Stimulated activated CD8-positive, alpha-beta memory T cell treated with anti-CD3 and anti-CD28 coated beads, Interleukin-4, amount 100 ng/mL, for 1 hour (primary cell): ENCODE measurements at places on chromosomes 1 and 21.

- DNase-seq: no peak
Measured at GRCh38 chr1:118104951-118105350, 80.1 kb downstream of the SPAG17 start.

DNA sequence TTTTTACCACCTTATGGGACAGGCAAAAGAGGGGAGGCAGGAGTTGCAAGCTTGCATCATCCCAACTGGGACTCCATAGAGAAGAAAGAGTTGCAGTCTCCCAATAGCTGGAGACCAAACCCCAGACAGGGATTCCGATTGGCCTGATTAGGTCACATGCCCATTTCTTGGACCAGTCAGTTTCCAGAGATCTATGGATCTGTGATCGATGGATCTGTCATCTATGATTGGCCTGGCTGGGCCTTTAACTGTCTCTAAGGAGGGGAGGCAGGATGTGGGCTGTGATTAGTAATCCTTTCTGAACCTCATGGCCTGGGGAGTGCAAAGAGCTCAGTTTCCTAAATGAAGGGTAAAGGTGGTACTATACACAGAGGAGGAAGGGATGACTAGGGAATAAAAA, 252.1 kb downstream of the MATN1 start:
- DNase-seq: no peak

DNA sequence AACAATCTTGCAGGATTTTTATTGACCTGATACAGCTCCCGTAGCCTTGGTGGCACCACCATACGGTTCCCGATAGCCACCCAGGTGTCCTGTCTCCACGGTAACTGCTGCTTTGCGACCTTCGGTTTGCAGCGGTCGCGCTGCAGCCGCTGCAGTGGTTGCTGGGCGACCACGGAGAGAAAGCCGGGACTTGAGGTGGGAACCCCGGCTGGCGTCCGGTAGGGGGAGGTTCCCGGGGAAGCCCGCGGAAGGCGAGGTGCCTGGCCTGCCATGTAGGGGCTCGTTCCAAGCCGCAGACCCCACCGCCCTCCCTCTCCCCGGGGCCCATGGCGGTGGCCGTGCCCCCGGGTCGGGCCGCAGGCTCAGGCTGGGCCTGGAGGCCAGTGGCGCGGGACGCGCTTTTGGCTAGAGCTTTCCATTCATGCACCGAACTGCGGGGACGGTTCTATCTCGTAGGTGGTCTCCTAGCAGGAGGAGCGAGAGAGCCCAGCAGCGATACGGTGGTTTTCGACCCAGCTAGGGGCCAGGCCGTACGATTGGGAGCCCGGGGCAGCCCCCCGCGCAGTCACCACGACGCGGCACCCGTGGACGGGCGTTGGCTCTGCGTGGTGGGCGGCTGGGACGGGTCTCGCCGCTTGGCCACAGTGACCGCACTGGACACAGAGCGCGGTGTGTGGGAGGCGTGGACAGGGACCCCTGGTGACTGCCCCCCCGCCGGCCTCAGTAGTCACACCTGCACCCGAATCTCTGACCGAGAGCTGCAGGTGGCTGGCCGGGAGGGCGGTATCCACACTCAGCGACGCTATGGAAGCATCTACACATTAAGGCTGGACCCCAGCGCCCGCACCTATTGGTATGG, at the start of gene KLHDC9:
Gene KLHDC9 (plus strand): TSS at position 152 of the 859 bp plus-strand sequence. CDS start 175 bp downstream, at position 327.
- peak; percentile 29 for DNase-seq

DNA sequence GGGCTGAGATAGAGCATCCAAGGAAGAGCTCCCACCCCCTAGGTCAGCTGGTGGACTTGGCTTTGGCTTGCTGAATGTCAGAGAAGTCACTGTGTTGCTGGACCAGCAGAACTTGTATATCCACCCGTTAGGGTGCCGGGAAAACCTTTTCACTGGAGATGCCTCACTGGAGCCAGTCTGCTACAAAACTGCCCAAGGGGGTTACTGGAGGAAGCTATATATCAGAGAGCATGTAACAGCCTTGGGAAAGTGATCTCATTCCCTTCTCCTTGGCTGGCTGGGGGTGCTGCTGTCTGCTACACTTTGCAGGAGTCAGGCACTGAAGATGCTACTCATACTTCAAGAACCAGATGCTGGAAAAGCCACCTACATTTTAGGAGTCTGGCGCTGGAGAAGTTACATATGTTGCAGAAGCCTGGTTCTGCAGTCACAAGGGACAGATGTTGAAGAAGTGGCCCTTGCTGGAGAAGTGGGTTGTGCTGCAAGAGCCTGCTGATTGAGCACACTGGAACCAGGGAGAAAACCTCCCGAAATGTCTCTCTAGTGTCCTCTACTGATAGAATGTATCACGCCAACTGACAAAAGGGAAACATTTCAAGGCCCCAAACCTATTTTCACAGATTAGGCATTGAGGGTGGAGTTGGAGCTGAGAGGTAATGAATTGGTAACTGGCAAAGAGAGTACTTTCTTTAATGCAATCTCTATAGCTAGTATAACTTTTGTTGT, 250.6 kb downstream of the SPATA17 start:
- no peak for DNase-seq

DNA sequence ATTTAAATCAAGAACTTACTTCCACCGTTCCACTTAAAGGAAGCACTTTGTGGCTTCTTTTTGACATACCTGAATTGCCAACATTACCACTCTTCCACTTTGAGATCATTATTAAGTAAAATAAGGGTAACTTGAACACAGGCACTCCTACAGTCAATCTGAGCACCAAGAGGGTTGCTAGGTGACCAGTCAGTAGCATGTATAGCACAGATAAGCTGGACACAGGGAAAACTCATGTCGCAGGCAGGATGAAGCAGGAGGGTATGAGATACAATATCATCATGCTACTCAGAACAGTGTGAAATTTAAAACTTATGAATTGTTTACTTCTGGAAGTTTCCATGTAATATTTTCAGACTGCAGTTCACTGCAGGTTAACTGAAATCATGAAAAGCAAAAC, 47.0 kb upstream of the RAP1GAP start:
- no peak for DNase-seq

DNA sequence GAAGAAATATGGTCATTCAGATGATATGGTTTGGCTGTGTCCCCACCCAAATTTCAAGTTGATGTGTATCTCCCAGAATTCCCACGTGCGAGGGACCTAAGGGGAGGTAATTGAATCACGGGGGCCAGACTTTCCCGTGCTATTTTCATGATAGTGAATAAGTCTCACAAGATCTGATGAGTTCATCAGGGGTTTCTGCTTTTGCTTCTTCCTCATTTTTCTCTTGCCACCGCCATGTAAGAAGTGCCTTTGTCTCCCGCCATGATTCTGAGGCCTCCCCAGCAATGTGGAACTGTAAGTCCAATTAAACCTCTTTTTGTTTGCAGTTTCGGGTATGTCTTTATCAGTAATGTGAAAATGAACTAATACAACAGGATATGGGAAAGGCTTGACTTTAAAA, 1.4 kb upstream of the DPM3 start:
- no peak for DNase-seq

- DNase-seq: peak; percentile 24
Measured at GRCh38 chr1:175338387-175339135, 146.0 kb upstream of the KIAA0040 start.

DNA sequence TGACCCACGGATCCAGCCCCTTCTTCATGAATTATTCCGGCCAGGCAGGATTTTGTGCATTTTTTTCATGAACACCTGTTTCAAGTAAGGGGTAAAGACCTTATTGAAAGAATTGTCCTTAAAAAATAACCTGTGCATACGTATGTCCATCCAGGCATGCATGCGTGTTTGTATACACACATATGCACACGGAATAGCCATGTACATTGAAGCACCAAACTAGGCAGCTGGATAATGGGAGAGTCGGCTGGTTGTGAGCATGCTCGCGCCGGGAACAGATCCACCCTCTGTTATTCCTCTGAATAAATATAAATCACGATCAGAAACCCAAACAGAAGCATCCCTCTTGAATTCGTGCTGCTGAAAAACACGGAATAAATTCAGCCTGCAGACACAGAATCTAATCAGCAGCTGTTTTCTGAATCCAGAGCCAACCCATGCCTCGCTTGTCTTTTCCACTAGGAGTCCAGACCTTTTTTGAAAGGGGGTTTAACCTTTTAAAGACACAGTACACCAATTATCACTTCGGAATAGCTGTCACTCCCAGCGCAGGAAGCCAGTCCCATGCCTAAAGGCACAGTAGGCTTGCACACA, at the start of gene HIVEP3:
Gene HIVEP3 (minus strand): TSS at position 473 of the 594 bp plus-strand sequence.
- no peak for DNase-seq

GRCh38 chr21:37224861-37225839, 42.0 kb downstream of the VPS26C start:
- DNase-seq: peak; percentile 35
